Left lung (tissue), 14 donors: ENCODE measurements at places on chromosomes 6 and 20.

DNA sequence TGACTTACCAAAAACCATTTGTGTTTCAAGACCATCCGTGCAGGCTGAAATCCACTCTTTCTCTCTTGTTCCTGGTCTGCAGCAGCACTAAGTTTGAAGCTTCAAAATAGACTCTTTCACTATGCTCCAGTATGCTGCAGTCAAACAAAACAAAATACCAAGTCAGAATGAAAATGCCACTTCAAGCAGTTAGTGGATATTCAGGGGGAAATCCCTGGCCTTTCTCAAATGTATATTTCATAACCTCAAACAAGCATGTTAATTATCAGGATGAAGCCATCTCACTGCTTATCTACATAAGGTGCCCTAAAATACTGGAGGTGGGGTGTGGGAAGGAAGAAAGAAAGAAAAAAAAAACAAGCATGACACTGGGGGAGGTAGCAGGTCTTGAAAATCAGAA, 103.5 kb downstream of the ATXN1 start:
- DNase-seq, result no peak
- H3K27me3 ChIP-seq, result no peaks in the 10 kb centered on the region
- no peaks in the 10 kb centered on the region for H3K4me1 ChIP-seq
- no peak overlapping the region for H3K4me3 ChIP-seq
- peaks cover 46% of the 10 kb centered on the region for H3K36me3 ChIP-seq

DNA sequence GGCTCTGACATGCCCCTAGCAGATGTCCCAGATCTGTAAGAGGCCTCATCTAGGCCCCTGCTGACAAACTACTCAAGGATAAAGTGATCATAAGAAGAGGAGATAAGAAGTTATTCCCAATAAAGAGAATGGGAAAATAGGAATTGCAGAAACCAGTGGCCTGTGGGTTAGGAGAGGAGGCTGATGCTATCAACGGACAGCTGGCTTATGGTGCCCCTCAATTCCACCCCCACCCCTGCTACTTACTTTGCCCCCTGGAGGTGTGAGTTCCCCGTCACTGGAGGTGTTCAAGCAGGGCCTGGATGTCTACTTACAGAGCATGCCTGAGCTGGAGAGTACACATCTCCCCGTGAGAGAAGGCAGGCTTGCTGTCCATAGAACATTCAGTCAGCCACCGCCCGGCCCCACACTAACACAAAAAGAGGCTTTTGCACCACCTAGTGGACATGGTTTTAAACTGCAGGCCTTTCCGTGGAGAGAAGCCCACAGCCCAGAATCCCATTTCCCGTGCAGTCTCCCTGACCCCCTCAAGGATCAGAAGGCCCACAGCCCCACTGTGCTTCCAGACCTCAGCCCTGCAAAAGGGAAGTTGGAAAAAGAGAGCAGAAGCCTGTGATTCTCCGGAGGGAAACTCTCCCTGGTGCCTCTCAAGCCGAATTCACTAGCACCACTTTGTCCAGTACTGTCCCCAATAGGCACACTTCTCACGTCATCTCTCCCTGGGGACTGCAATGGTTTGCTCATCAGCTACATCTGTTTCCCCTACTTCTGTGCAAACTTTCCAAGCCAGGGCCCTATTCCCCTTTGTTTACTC, 23.8 kb upstream of the BNIP5 start:
- peaks cover 3% of the 10 kb centered on the region for H3K36me3 ChIP-seq
- no peak overlapping the region for H3K27ac ChIP-seq
- DNase-seq, result peak; percentile 78

GRCh38 chr20:48292806-48293205, 507.5 kb upstream of the SULF2 start:
- H3K27ac ChIP-seq, result no peak overlapping the region
- no peaks in the 10 kb centered on the region for H3K27me3 ChIP-seq
- no peak overlapping the region for H3K4me3 ChIP-seq
- peaks cover 13% of the 10 kb centered on the region for H3K4me1 ChIP-seq

DNA sequence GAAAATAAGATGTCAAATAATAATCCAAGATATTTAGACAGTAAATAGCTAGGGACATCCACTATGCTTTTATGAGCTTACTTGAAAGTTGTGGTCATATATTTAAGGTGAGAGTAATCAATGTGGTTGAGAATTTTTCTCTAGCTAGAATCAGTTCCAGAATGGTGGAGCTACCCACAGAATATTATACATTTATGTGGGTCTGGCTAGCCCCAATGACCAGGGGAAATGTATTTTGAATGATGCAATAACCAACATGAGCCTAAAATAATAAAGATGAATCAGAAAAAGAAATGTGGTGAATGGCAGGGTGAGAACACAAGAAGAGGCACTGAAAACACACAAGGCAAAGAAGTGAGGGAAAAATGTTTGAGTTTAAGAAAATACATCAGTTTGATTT, 325.7 kb downstream of the TBC1D32 start:
- no peaks in the 10 kb centered on the region for H3K27me3 ChIP-seq
- no peaks in the 10 kb centered on the region for H3K36me3 ChIP-seq
- no peak for DNase-seq
- H3K4me1 ChIP-seq, result no peaks in the 10 kb centered on the region
- H3K27ac ChIP-seq, result no peak overlapping the region

- H3K36me3 ChIP-seq, result no peaks in the 10 kb centered on the region
- H3K4me1 ChIP-seq, result peaks cover 23% of the 10 kb centered on the region
- DNase-seq, result no peak
- peak within 1 kb of the TSS; percentile 34 for H3K4me3 ChIP-seq
These were observed at the start of gene CDH22 for GRCh38 chr20:46308258-46309157. Gene CDH22 (minus strand): TSS chr20:46308498. CDS start chr20:46251294, 57,204 bp downstream.

GRCh38 chr6:43680308-43681200, 7.0 kb downstream of the MRPS18A start:
- no peak for DNase-seq
- no peak overlapping the region for H3K27ac ChIP-seq
- no peak overlapping the region for H3K4me3 ChIP-seq
- no peaks in the 10 kb centered on the region for H3K27me3 ChIP-seq
- no peaks in the 10 kb centered on the region for H3K36me3 ChIP-seq
- peaks cover 14% of the 10 kb centered on the region for H3K4me1 ChIP-seq
